ENCODE measurements at places on chromosomes 2 and 18. TPM values are rescaled to one million over a fixed set of nuclear protein-coding genes. Genes with fewer than 3 reads are reported as not detected.

- DNase-seq = no peak
Observed at GRCh38 chr2:130261970-130262760, 63.9 kb upstream of the TUBA3E start.

Gene DSG4
- not detected for total RNA-seq

DNA sequence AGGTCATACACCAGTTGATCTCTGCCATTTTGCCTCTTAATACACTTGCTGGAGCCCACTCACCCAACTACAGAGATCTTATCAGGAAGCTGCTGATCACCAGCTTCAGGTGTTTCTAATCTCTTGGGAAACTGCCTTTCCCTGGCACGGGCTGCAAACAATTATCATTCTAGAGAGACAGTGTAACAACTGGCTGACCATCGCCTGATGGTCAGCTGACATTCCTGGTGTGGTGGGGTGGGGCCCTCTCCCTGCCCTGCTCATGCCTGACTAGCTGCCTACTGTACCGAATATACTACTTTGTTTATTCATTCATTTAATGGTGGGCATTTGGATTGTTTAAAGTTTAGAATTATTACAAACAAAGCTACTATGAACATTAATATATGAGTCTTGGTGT, 311.5 kb downstream of the CBLN2 start:
- no peak for DNase-seq

DNA sequence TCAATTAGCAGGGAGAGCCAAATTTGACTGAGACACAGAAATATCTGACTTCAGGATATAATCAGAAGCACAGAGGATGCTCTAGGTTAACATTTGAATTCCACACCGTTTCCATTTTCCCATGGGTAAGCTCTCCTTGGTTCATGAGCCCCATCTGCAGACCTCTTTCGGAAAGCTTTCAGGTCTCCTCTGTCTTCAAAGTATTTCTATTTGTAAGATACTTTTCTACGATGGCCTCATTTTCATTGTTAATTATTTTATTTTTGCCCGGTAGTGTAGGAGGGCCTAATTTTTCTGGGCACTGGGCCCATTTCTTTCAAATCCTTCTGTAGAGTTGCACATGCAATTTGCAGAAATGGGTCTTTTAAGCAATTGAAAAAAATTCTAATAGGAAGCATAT, 53.8 kb downstream of the LRPPRC start:
- no peak for DNase-seq

Gene OTX1
- not detected for total RNA-seq
